ENCODE measurements at places on chromosomes 1 and 21. TPM values are rescaled to one million over a fixed set of nuclear protein-coding genes. Genes with fewer than 3 reads are reported as not detected.

DNA sequence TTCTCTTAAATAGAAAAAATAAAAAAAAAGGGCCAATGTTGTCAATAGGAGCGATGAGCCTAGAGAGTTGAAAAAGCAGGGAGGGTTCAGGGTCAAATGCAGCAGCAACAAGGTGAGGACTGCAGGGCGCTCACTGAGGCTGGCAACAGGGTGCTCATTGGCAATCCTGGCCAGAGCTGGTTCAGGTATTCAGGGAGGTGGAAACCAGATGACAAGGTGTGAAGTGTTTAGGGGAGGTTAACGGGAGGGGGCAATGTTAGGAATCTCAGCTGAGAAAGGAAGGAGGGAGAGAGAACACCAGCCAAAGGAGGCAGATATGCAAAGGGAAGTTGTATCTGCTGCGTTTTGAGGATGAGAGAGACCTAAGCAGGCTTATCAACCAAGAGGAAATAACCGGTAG is 129.8 kb upstream of the DAB1 start:
- no peak for DNase-seq

DNA sequence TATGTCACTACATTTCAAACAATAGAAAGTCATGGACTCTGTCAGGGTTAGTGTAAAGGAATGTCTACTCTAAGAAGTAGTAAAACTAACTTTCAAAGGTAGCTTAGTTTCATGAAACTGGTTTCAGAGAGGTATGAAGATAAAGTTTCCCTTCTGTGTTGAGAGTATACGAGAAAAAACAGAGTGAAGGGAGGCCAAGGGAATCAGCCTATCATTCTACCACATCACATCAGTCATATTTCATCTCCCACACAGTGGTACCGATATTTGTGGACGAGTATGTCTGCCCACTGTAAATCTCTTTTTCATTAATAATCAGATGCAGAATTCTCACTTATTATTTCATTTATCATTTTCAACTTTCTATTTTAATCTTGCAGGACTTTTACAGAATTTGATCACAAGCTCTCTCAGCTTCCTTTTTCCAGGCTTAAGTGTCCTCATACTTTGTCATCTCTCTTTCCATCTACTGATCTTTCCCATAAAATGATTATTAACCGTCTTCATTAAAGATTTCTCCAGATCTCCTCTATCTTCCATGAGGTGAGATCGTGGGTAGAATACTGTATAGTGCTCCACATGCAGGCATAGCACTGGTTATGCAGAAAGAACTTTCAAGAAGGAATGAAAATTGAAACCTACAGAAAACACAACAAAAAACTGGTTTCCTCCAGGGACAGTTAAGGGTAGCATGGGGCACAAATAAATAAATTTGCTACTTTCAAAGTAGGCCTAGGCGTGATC is 11.5 kb upstream of the IFI16 start:
- DNase-seq = no peak

The MAP3K21 gene
- 6.4 TPM for total RNA-seq

- no peak for DNase-seq
Observed at GRCh38 chr1:112298558-112298957, 97.5 kb upstream of the CTTNBP2NL start.

The MYOC gene
- 0.29 TPM for total RNA-seq

DNA sequence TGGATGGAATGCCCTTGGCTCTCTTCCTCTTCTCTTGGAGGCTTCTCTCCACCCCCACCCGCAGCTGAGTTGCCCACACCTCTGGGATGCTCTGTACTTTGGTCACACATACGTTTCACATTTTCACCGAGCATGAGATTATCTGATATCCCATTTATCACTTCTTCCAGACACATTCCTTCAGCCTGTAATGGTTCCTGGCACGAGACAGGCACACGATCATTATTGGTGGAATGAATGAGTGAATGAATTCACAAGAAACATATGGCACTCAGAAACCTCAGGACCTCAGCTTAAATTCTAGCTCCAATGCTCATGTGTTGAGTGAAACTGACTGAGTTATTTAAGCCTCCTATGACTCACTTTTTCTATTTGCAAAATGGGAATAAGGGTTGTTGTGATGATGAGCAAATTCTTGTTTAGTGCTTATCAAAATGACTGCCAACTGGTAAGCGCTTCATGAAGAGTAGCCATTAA is 242.7 kb upstream of the JUN start:
- no peak for DNase-seq

GRCh38 chr1:14137411-14138134 is 437.6 kb downstream of the PRDM2 start:
- no peak for DNase-seq

DNA sequence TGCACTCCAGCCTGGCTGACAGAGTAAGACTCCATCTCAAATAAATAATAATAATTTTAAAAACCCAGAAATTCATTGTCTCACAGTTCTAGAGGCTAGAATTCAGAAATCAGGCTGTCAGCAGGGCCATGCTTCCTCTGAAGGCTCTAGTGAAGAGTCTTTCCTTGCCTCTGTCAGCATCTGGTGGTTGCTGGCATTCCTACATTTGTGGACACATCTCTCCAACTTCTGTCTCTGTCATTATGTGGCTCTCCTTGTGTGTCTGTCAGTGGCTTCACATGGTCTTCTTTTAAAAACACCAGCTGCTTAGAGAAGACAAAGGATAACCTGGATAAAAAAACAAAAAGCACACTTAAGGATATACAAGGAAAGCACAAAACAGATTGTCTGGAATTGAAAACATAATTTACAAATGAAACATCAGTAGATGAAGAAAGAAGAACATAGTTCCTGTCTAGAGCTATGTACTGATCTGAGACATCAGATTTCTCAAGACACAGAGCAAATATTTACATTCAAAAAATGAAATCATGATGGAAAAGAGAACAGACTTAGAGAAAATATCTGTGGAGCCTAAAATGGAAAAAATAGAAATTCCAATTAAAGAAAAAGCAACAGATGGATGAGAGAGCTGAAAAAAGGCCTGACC is 32.7 kb upstream of the ASB17 start:
- DNase-seq = no peak

The SPRR2B gene
- total RNA-seq = not detected

DNA sequence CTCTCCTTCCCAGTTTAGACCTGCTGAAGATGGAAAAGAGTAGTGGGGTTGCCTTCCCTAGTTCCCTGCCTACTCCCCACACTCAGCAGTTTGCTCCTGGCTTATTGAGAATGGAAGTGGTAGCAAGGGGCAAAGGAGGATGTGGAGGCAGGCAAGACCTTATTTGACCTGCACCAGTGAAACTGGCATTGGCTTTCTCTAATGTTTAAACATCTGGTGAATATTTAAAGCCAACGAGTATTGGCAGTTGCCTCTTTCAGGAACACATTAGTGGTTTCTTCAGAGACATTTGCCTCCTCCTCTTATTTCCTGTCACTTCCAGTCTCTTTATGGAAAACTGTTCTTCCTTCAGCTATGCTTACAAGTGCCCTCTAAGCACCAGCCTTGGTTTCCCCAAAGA is 62.4 kb upstream of the VAV3 start:
- DNase-seq = no peak

The LRRC3 gene
- total RNA-seq = 11.8 TPM

The TFF2 gene
- total RNA-seq = not detected

GRCh38 chr1:119086830-119087229 is 53.6 kb downstream of the WARS2 start:
- no peak for DNase-seq

The DENND2C gene
- total RNA-seq = 2.3 TPM

DNA sequence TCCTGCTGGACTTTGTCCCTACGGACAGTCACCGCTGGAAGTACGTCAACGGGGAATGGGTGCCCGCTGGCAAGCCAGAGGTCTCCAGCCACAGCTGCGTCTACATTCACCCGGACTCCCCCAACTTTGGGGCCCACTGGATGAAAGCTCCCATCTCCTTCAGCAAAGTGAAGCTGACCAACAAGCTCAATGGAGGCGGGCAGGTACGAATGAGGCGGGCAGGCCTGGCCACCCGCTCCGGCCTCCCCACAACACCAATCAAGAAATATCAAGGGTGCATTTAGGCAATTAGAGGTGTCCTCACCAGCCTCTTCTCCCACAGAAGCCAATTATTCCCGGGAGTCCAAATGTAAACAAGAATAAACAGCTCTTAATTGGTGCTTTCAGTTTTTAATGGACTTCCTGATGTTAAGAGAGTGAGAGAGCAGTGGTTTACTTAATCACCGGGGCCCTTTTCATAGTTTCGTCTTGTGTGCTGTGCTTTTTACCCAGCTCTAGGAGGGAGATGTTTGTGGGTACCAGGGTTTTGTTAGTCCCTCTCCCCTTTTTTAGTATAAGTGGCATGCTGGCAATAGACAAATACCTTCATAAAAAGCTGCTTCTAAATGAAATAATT is 10.7 kb downstream of the TBX19 start:
- no peak for DNase-seq

DNA sequence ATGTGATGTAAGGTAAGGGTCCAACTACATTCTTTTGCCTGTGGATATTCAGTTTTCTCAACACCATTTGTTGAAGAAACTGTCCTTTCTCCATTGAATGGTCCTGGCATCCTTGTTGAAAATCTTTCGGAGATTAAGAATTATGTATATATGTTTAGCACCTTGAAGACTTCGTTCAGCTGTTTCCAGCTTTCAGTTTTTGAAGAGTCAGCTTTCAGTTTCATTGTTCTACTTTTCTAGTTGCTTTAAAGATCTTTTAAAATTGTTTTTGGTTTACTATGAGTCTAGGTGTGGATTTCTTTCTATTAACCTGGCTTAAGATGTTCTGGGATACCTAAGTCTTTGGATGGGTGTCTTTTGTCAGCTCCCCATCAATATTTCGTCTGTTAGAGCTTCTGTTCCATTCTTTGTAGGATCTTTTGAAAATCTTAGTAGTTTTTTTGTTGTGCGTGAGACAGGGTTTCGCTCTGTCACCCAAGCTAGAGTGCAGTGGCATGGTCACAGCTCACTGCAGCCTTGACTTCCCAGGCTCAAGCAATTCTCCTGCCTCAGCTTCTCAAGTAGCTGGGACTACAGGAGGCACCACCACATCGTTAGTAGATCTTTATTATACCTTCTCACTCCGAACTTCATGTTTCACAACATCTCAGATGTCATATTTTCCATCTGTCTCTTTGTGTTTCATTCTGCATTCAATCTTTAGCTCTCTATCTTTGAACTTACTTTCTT is 353.5 kb upstream of the B3GALT2 start:
- no peak for DNase-seq

GRCh38 chr21:25572861-25573310 is 34.4 kb downstream of the MRPL39 start:
- no peak for DNase-seq

DNA sequence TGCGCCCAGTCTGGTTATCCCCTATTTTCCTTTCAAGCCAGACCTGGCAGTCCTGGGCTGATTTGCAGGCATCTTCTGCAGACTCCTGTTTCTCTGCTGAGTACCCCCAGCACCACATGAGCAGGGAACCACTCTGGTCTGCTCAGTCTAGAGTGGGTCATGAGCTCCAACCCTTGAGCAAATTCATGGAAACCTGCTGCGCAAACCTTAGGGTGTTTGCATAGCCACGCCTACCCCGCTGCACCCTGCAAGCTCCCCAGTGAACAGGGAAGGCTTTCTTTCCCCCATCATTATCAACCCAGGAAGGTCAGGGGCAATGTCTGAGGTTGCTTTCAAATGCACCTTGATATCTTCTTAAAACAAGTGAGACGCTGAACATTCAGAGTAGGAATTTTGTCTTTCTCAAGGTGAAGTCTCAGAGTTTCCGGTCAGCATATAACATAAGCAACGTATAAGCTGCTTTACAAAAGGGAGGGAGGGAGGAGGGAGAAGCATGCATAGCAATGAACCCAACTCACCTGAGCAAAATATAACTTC is 11.1 kb upstream of the KCNE1 start:
- no peak for DNase-seq

GRCh38 chr1:1858382-1859086 is 32.4 kb downstream of the GNB1 start:
- no peak for DNase-seq

GRCh38 chr1:231636157-231636556 is 9.6 kb downstream of the DISC1 start:
- DNase-seq = no peak

The RBM11 gene
- total RNA-seq = 8.1 TPM

DNA sequence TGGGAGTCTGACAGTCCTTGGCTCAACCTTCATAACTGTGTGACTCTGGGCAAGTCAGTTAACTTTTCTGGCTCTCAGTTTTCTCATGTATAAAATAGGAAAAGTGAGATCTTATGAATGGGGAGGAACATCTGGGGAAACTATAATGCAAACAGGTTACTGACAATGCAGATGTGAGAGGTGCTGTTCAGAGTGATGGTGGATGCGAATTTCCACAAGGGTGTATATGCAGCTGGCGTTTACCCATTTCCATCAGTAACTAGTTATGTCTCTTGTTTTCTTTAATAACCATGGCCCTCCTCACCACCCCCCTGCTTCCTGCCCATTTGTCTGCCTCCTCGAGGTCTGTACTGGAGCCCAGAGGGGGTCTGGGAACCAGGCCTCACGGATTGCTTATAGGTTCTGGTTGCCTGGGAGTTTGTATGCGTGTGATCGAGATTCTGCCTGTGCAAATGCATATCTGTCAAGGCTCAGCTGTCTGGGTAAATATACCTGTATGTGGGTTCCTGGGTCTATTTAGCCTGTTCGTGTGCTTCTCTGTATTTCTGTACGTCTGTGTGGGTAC is 44.4 kb downstream of the AHDC1 start:
- no peak for DNase-seq

- DNase-seq = no peak
Observed at GRCh38 chr1:56868761-56869160, 14.2 kb downstream of the C8A start.

The ZNF593OS gene
- not detected for total RNA-seq

The AXDND1 gene
- 1.4 TPM for total RNA-seq

- DNase-seq = no peak
Observed at GRCh38 chr1:58570817-58571216, 6.2 kb downstream of the TACSTD2 start.

GRCh38 chr1:29542548-29542947 is 306.2 kb downstream of the PTPRU start:
- DNase-seq = peak; percentile 9

The OR2L2 gene
- 0.23 TPM for total RNA-seq

All from mesothelial cell of epicardium (in vitro differentiated cells).